ENCODE measurements at places on chromosomes 6 and 20.

GRCh38 chr20:41116282-41116956 lies 20.9 kb upstream of the PLCG1 start:
- no peak for DNase-seq

DNA sequence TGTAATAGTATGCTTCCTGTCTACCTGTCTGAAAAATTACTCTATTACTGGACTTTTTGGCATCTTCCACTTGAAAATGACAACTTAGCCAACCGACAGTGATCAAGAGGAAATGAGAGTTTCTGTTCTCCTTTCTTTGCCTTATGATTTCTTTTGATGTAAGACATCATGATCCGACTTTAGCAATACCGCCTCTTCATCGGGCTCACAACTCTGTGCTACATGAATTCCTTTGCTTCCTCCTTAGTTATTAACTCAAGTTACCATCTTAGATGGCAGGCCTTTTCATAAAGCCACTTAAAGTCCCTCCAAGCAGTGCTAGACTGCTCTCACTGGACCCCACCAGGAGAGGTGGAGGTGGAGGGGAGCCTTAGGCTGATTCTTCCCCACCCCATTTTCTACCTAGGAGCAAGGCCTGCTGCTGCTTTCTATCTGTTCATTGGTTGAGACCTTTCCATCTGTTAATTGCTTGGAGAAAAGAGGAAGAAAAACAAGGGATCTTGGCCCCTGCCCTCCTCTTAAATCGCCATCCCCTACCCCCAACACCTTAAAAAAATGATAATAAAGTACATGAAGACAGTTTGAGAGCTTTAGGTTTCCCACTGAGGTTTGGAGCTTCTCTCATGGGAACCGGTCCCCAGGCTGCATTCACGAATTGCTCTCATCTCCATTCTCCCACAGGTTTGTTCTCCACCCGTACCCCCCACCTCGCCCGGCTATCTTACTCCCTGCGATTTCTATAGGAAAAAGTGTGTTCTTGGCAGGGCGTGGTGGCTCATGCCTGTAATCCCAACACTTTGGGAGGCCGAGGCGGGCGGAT lies 21.6 kb upstream of the MCM3 start:
- DNase-seq, result no peak

GRCh38 chr6:130583268-130583667 lies 217.5 kb downstream of the TMEM200A start:
- DNase-seq, result no peak

GRCh38 chr6:9896806-9897205 lies 518.1 kb downstream of the TFAP2A start:
- DNase-seq, result no peak

- DNase-seq, result no peak
Observed at GRCh38 chr20:25040438-25040831, 17.5 kb downstream of the ACSS1 start.

DNA sequence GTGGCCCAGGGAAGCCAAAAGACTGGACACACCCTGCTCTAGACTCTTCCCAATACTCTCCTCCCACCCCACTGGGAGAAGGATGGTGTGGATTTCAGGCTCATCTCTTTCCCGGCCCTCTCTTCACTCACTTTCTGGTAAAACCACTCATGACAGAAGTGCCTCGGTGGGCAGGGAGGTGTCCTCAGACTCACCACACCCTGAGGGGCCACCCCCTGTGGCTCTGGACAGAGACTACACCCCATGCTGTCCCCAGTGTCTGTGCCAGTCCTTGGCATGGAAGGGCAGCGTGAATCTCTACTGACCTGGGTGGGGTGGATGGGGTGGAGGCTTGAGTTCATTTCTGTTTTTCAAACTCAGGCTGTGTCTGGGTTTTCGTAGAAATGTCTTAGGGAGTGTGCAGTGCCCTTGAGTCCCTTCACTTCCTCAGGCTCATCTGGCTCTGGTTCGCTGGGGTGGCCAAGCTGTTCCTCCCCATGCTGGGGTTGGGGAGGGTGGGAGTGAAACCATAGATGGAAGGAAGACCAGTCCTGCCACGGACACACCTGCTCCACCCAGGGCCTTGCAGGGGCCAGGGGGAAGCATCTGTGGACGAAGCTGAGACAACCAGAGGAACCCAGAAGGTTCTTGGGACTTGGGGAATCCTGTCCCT lies 59.1 kb downstream of the EZR start:
- no peak for DNase-seq

DNA sequence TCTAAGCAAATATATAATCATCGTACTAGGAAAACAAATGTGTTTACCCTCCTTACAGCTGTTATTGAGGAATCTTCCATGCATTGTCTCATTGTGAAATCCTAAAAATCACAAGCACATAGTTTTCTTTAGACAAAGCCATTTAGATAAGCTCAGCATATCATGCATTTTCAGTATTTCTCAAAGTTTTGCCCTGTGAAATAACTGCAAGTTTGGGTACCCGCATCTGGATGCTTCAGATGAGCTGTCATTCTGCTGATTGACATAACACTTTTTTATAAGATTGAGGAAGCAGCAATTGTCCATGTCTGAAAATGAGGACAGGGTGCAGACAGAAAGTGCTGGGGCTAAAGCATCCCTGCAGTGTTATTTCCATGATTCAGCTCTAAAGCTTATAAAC lies 96.2 kb downstream of the IYD start:
- DNase-seq, result no peak

- DNase-seq, result no peak
Observed at GRCh38 chr6:131060311-131060710, 2.7 kb downstream of the EPB41L2 start.
